ENCODE measurements at places on chromosomes 7 and 10.
A peak's percentile ranks its signal among the peaks of the same experiment; 100 is the strongest.

- peak; percentile 83 for DNase-seq
Observed at GRCh38 chr10:116748041-116748440, 5.7 kb upstream of the HSPA12A start.

DNA sequence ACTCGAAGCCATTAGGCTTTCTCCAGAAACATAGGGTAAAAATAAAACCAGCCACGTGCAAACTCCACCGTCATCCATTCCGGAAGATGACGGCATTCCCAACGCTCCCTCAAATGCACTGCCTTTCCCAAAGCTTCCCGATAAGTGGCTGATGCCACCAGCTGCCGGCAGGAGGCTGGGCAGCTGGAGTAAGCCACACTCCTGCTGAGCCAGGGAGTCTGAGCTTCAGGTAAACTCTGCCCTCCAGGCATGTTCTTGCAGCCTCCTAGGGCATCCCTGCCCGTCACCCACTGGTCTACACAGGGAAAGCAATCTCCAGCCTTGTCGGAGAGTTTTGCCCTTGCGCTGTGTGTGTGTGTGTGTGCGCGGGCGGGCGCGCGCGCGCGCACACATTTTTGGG, 40.5 kb upstream of the TMEM273 start:
- no peak for DNase-seq

GRCh38 chr7:35647171-35647574, 47.8 kb downstream of the HERPUD2 start:
- no peak for DNase-seq

GRCh38 chr7:93938293-93938692, 16.8 kb downstream of the GNG11 start:
- DNase-seq, result no peak

GRCh38 chr10:38102880-38103279, 8.7 kb downstream of the ZNF37A start:
- DNase-seq, result no peak

GRCh38 chr10:8042721-8043568, 11.5 kb upstream of the GATA3 start:
- DNase-seq, result no peak

DNA sequence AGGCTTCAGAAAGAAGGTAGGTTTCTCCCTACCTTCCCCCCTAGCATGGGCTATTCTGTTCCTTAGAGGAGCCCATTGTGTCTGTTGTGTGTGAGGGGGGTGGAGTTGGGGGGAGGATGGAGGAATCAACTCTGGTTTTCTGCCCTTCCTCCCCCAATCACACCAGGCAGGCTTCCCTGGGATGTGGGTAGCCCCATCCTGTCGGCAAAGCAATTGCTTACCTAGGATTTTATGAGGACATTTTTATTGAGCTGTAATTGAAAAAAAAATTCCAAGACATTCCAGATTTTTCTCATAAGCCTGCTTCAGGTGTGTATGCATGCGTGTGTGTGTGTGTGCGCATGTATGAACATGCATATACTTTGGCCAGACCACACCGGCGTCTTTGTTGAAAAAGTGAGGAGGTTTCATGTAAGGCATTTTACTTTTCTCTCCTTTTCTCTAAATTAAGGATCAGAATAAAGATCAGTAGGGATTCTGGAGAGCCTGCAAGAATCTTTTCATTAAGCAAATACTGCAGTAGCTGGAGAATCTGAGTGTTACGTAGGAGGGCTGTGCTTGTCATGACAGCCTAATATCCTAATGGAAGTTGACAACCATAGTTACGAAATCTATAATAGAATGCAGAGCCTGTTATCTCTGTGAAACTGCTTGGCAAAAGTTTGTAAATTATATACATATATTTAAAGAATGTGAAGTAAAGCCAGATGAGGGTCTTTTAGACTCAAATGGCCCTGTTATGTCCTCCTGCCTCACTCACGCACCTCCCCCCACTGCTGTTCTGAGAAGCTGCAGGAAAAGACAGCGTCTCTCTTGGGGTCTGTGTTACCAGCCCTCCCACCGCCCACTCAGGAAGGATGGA, 27.3 kb upstream of the SAMD8 start:
- DNase-seq, result no peak

GRCh38 chr10:28684986-28685580, 7.8 kb downstream of the BAMBI start:
- DNase-seq, result no peak

GRCh38 chr7:103532955-103533354, 86.9 kb upstream of the SLC26A5 start:
- DNase-seq, result no peak
